ENCODE measurements at places on chromosomes 16 and 17.

GRCh38 chr16:48535369-48535787, 74.6 kb downstream of the N4BP1 start:
- DNase-seq, result no peak

DNA sequence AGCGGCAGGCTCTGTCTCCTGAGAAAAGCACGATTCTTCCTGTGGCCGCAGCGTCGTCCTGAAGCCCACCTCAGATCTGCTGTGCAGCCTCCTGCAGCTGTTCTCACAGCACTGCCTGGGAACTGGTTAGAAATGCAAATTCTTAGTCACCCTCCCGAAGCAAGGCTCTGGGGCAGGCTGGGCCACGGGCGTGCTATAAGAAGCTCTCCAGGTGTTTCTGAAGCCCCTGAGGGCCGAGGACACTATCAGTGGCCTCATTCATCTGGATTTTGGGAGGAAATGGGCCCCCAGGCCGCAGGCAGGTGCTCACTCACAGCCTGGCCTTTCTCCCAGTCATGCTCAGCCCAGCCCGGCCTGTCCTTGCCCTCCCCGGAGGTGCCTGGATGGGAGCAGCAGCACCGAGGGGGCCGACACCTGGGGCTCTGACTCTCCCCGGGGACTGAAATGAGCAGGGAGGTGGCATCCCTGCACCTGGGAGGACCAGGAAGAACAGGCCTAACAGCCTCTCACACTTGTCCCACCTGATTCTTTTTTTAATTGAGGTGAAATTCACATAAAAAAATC, 10.4 kb upstream of the NLRC3 start:
- DNase-seq, result no peak

- no peak for DNase-seq
Measured at GRCh38 chr17:49546546-49547535, 28.8 kb upstream of the NXPH3 start.

GRCh38 chr17:40259505-40259904, 28.2 kb upstream of the CDC6 start:
- DNase-seq, result no peak

GRCh38 chr17:72270273-72270924, 149.6 kb downstream of the SOX9 start:
- peak; percentile 79 for DNase-seq

- no peak for DNase-seq
Measured at GRCh38 chr16:2044541-2044940, 3.1 kb downstream of the NTHL1 start.

DNA sequence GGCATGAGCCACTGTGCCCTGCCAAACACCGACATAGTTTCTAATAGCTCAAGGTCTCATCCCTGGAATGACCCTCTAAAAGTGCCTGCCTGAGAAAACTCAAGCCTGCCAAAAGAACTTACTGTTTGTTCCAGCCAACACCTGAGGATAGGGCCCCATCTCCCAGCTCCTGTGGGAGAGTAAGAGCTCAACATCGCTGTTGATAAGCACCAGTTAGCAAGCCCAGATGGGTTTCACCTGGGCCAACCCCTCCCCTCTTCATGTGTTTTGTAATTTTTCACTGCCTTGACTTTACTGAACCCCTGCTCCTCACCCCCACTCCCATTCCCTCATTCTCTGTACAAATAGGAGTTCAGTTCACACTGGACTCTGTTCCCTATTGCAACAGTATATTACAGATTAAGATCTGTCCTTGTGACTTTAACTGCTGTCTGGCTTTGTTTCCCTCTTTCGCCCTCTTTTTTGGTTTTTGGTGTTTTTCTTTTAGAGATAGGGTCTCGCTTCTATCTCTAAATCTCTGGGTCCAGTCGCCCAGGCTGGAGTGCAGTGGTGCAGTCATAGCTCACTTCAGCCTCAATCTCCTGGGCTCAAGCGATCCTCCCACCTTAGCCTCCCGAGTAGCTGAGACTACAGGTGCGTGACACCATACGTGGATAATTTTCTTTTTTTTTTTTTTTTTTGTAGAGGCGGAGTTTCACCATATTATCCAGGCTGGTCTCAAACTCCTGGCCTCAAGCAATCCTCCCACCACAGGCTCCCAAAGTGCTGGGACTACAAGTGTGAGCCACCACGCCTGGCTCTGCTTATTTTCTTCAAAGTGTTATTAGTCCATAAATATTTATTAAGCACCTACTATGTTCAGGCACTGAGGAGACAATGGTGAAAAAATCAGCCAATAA, 12.3 kb downstream of the NUPR1 start:
- no peak for DNase-seq

DNA sequence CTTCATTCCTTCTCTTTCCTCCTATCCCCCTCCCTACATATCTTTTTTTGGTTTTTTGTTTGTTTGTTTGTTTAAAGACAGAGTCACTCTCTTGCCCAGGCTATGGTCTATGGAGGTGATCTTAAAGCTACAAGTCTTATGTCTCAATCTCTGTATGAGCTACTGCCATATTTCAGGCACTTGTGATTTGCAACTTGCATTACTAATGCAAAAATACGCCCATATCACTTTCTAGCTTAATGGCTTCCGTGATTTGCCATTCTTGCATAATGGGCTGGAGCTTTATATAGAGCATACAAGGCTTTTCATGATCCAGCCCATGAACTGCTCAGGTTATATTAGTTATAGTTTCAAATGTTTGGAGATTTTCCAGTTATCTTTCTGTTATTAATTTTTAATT, 7.5 kb downstream of the CFAP97D1 start:
- no peak for DNase-seq

GRCh38 chr16:72876981-72877373, 171.0 kb downstream of the ZFHX3 start:
- peak; percentile 38 for DNase-seq

DNA sequence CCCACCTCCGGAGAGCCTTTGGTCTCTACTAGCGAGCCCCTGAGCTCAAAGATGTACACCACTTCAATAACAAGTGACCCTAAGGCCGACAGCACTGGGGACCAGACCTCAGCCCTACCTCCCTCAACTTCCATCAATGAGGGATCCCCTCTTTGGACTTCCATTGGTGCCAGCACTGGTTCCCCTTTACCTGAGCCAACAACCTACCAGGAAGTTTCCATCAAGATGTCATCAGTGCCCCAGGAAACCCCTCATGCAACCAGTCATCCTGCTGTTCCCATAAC, 702 bp downstream of the SPN start:
- DNase-seq, result no peak

DNA sequence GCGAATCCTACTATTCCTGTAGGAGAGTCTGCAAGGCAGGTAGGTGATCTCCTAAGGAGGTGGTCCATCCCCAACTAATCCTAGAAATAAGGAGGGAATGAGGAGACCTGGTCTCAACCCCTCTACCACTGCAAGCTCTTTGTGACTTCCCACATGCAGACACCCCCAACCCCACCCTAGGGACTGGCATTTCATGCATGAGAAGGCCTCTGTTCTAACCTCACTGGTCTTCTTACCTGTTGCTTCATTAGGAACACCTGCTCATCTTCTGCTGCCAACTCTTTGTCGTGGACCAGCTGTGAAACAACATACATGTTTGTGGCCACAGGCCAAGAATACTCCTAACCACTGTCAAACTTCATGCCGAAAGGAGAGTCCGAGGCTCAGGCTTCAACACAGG, 22.6 kb downstream of the DYNC1LI2 start:
- DNase-seq, result no peak

DNA sequence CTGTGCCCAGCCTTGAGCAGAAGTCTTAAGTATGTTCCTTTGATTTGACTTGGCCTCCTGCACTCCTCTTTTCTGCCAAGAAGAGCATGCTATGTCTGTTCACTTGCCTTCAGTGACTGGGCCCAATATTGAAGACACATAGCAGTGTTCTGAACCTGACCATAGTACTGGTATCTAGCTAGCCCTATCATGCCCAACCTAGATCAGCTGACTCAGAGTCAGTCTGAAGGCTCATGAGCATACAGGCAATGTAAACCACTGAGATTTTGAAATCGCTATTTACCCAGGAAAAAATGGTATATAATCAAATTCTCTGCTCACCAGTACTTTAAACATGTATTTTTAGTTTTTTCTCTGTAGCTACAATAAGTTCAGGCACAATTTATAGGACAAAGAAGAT, 129.4 kb downstream of the TANC2 start:
- DNase-seq, result no peak

DNA sequence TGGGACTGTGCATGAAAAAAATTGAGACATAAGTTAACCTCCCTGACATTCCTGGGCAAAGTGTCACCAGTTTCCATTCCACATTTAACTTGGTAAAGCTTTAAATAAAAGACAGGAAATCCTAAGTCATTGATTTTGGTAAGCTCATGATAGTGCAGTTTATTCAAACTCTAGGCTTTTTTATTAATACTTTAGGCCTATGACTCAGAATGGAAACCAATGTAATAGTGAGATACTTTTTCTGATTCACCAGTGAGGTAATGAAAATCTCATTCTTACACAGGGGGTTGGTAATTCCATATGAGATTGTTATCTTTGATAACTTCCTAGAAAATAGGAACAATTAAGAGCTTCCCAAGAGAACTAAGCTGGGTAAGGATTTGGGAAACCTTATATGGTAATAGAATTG, 91.1 kb downstream of the NLK start:
- DNase-seq, result peak; percentile 83

- no peak for DNase-seq
Measured at GRCh38 chr17:74466828-74467184, 372 bp downstream of the CD300A start.

Data from fibroblast of upper back skin (primary cell).